CD4-positive, alpha-beta T cell treated with Interleukin-2 at 100 ng/mL for 4 hours (primary cell): ENCODE measurements at places on chromosomes 6 and 20.
A peak's percentile ranks its signal among the peaks of the same experiment; 100 is the strongest.

GRCh38 chr6:36073587-36073986 is 46.0 kb downstream of the MAPK14 start:
- DNase-seq: no peak

GRCh38 chr6:168746013-168746412 is 305.0 kb downstream of the SMOC2 start:
- no peak for DNase-seq

DNA sequence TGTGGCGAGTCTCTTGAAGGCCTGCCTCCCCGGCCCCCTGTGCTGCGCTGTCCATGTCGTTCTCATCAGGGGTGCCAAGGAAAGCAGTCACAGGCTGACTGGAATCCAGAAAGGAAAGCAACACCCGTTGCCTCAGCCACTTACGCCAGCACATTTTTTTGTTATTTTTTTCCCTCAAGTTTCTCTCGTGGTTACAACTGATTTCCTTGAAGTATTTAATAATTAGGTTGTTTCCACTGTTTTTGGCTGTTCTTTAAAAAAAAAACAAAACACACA is 17.9 kb upstream of the SLC22A1 start:
- DNase-seq: no peak

DNA sequence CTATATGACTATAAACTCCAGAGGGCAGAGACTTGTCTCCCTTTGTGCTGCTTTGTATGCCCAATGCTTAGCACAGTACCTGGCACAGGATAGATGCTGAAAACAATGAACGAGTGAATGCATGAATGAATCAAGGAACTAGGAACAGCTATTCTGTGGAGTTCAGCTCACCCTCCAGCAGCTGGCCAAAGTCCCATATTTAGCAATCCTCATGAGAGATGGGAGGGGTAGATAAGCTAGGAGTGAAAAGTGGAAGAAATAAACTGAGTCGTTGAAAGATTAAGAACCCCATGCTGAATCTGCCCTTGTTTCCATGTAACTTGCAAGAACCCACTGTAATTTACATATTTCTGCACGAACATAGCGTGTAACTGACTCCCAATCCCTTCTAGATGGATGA is 106.5 kb downstream of the MAFB start:
- no peak for DNase-seq

DNA sequence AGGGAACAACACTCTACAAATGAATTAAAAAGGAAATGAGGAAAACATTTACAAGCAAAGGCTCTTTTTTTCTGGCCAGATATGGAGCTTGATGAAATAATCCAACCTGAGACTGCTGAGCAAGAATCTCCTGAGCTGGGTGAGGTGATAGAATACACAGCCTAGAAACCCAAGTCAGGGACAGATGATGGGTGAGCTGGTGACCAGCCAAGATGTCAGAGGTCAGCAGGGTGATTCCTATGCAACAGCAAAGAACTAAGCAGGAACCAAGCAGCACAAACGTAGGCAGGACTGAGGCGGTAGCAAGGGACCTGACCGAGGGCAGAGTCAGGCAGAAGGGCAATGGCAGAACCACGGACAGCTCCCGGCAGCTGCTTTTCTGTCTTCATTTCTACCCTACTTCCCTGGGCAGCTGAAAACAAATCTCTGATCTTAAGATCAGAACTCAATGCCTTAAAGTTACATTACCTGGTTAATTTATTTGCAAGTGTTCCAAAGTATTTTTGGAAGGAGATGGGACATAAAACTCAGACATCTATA is 75.1 kb downstream of the CDC40 start:
- no peak for DNase-seq

DNA sequence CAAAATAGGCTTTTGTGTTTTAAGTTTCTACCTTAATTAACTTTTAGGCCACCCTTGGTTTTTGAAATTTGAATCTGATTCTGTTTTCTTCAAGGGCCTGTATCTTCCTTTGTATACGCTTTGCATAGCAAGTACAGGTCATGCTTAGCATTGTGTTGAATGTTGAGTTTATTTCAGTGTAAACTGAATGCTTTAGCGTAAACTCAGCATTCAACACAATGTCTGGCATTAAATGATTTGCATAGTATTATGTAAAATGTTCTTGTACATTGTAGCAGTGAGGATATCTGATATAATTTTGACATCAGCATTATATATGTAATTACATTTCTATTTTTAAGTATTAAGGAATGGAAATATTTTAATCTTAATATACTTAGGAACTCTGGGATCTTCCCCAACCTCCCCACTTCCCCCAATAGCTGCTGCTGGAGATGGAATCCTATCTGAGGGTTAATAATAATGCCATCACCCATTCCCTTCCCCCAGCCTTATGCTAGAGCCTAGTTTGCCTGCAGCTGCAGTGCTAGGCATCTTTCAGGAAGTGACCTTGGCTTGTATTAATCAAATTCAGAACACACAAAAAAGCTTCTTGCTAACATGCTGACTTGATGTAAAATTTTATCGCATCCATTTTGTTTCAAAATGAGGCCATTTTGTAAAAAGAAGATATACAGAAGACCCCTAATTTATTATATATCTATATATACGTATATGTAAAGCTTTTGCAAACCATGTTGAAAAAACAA is 73.1 kb downstream of the NCOA3 start:
- DNase-seq: peak; percentile 8

DNA sequence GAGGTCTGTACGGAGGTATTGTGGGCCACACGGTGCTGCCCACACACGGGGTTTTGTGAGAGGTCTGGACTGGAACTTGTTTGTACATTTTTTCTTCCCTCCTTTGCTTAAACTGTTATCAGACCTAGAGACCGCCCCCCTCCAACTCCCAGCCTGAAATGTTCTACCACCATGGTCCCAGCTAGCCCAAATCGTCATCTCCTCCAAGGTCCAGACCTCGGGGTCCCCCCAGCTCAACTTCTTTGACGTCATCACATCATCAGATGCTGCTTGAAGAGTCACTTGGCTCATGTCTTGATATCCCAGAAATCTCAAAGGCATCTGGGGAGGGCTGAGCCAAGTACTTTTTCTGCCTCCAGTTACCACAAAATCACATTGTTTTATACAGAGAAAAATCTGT is 2.8 kb upstream of the CCDC170 start:
- no peak for DNase-seq

DNA sequence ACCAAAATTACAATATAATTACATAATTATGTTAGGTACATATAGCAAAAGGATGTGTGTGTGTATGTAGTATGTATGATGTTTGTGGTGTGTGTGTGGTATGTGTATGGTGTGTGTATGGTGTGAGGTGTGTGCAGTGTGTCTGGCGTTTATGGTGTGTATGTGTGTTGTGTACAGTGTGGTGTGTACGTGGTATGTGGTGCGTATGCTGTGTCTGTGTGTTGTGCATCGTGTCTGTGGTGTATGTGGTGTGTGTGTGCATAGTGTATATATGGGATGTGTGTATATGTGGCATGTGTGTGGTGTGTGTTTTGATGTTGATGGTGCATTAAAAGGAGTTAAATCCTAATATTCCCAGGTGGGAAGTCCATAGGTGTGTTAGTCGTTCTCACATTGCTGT is 62.8 kb downstream of the PLG start:
- DNase-seq: no peak

- no peak for DNase-seq
These were observed 16.1 kb downstream of the GRM4 start for GRCh38 chr6:34129753-34130152.

DNA sequence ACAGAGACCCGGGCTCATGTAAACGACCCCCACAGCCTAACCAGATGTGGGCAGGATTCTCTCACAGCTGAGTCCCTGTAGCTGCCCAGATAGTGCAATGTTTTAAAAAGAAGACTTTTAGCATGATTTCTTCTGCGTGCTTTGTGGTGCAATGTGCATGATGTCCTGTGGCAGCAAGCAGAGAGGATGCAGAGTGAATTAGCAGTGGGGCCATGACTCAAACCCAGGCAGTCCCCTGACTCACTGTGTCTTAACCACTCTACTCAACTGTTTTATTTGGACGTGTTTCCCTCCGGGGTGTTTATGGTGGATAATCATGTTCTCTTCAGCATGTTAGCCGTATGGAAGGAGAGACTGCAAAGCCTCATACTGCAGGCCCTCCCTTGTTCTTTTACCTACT is 247.9 kb downstream of the SLC24A3 start:
- DNase-seq: no peak

DNA sequence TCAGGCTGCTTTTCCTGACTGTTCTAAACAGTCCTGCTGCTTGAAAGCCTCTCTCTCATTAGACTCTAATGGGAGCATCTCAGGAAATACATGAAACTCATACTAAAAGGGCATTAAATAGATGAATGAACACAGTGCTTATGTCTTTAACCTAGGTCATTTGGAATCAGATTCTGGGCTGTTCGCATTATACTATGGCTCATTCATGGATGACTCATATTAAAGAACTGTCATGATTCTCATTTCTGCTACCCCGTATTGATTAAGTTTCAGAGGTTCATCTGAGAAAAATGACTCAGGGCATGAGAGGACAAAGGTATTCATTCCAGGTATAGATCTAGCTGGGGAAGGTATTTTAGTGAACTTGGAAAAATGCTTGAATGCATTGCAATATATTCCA is 335.5 kb downstream of the GJA1 start:
- DNase-seq: no peak

DNA sequence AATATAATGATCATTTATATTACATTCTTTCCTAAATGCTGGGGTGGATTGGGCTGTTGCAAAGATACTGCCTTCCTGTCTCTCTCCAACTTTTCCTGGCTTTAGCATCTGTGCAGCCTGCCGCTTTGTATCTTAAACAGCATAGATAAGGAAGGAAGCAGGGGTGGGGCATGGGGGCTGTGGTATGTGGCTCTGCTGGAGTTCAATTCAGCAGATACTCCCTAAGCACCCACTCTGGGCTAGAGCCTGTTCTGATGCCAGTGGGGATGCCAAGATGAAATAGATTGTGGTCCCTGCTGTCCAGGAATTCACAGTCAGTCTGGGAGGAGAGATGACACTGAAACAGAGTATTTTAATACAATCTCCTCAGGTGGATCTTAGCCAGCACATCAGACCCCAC is 56.8 kb downstream of the EIF2S2 start:
- no peak for DNase-seq

- DNase-seq: no peak
These were observed 35.9 kb downstream of the DUSP22 start for GRCh38 chr6:328136-328670.

DNA sequence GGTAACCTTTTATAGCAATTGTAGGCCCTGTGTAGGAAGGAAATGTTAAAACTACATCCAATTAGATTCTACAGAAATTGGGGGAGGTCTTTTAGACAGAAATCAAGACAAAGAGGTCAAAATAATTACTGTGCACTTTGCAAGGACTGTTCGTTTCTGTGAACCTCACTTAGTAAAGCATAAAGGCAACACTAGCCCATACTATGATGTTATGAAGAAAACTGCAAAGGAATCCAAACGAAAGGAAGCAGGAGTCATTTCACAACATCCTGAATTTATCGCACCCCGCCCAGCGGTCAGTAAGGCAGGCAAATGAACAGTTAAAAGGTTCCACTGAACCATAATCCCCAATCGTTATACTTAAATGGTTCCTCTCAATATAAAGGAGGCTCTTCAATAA is 429.5 kb upstream of the ARID1B start:
- no peak for DNase-seq

DNA sequence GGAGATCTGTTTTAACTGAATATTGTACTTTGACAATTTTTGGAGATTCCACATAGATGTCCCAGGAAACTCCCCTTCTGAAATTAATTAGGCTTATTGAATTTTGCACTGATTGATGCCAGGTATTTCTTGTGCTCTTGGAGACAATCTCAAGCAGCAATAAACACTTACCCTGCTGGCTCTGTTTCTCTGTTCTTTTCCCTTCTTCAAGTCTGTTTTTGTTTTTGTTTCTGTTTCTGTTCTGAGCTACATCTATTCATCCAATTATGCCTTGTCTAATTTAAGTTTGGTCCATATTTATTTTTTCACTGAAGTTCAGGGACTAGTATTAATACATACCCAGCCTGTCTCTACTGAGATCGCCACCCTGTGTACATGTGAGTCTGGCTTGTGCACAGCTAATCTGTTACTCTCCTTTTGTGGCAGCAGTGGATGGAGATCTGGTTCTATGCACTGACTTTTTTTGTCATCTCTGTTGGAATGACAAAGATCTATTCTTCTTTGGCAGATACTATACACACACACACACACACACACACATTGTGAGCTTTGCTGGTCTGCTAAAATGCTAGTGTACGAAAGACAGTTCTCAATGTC is 51.9 kb downstream of the IL22RA2 start:
- DNase-seq: no peak

DNA sequence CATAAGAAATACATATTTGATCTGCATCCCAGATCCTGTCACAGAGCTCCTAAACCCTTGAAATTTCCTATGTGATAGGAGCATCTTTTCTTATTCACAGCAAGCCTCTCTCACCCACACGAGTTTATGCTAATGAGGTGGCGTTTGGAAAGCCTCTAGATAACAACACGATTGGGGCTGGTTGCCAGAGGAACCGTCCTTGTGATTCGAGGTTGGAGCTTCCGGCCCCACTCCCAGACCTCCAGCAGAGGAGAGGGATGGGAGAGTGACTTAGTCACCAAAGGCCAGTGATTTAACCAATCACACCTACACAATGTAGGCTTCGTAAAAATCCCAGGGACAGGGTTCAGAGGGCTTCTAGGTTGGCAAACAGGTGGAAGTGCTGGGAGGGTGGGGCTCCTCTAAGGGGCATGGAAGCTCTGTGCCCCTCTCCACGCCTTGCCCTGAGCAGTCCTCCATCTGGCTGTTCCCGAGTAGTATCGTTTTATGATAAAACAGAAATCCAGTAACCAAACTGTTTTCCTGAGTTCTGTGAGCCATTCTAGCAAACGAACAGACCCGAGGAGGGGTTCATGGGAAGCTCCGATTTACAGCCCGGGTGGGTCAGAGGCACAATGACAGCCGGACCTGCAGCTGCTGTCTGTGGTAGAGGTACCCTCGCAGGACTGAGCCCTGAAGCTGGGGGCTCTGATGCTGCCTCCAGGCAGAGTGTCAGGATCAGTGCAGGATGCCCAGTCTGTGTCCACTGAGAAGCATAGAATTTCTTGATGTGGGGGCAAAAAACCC is 238.1 kb upstream of the ARID1B start:
- no peak for DNase-seq

DNA sequence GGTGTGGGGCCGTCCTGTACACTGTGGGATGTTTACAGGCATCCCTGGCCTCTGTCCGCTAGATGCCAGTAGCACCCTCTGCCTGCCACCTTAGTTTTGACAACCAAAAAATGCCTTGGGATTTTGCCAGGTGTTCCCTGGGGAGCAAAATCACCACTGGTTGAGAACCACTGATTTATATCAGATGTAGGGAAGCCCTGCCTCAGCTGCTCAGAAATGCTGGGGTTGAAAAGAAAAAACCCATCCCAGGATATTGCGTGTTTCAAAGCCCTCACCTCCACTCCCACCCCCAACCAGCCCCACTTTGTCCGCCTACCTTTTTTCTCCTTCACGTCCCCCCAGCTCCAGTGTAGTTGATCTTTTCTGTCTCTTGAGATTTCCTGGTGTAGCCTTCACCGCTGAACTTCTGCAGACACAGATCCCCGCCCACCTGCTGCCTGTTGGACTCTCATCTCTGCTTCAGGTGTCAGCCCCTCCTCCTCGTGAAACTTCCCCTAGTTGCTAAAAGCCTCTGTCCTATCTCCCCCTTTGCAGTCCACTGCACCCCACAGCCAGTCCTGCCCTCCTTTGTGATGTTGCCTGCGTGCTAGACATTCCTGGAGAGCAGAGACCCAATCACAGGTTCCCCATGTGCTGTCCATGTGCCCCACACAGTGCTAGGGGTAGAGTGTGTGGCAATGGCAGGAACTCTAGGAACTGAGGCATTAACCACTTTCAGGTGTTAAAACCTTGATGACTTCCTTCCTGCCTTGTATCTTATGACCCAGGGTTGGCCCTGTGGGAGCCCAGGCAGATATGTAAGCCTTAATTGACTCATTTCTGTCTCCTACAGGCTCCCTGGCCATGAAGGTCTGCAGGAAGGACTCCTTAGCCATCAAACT is 98.9 kb downstream of the TBC1D7 start:
- peak; percentile 10 for DNase-seq
